ENCODE measurements at places on chromosomes 1 and 21.

DNA sequence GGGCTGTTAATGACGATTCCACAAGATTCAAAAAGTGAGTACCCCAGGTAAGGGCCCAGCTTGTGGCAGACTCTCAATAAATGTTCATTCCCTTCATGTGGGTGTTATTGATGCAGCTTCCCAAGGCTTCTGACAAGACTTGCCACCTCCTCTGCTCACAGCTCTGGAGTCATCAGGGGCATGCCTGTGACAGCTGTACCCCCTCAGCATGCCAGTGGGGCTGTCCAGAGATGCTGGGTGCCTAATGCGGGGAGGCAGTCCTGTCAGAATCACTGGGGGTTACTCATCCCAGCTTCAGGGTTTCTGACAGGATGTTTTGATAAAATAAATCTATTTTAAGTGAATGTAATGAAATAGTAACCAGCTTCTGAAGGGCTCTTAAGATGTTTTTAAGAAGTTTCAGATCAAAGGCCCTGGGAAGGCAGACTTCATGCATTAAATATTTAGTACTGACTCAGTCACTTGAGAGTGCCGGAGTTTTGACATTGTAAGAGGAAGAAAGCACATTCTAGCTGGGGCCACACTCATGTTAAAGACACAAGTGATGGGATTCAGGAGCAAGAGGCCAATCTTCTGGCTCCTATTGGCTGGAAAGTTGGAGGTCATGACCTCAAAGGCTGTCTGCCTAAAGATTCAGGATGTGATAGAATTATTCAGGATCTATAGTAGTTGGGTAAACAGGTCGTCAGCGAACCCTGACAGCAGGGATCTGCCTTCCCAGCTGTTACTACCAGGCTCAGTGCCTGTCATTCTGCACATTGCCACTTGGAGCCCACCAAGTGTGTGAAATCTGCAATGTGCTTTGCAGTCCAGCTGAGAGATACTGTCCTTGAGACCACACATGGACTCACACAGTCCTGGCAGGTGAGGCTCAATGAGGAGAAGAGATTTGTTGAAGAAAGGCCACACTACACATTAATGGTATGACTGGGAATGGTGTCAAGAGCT is 239.6 kb upstream of the BEND5 start:
- ATAC-seq, result no peak

GRCh38 chr1:201480231-201481003 is 11.4 kb upstream of the PHLDA3 start:
- ATAC-seq, result peak; percentile 83

- ATAC-seq, result no peak
Measured at GRCh38 chr1:29330089-29330488, 93.8 kb downstream of the PTPRU start.

GRCh38 chr1:1997576-1997975 is 6.0 kb downstream of the CFAP74 start:
- ATAC-seq, result no peak

DNA sequence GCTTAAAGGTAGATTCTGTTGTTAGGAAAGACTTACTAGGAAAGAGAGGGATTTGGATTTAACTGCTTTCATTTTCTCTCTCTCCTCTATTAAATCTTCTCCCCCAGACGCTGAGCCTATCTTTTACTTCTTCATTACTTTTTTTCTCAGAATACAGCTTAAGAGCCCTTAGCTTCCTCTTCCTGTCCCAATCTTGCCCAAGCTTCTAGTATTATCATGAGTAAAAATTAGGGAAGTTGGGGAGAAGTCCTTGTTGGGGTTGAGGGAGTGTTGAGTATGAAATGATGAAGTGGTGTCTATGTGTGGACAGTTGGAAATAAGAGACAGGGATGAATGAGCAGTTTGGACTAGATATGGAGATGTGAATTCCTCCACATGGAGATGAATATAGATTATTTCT is 35.0 kb downstream of the ACP6 start:
- ATAC-seq, result no peak

DNA sequence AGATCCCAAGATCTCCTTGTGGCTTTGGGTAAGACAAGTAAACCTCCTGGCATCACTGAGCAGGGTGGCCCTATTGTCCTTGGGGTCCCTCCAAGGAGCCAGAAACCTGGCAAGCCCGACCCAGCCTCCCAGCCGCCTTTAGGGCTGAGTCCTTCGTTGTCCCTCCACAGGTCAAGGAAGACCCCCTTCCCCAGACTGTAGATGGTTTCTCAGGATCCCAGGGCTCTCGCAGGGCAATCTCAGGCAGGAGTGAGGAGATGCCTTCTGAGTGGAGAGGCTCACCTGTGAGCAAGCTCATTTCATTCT is 71.6 kb upstream of the CSF3R start:
- ATAC-seq, result no peak

GRCh38 chr1:163877016-163877415 is 555.3 kb downstream of the NUF2 start:
- ATAC-seq, result no peak

DNA sequence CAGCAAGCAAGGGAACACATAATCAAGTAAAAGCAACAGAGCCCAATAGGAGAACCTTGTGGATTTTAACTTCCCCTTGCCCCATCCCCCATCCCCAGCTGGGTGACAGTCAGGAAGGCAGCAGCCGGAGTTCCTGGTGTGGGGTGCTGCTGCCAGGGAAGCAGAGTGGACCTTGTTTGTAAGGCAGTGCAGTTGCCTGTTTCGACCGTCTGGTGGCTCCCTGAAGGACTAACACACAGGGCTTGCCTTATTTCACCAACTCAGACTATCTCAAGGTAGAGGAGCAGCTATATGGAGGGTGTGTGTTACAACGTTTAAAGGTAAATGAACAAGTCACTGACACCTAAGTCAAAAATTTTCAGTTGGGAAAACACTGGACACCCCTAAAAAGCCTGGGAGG is 6.6 kb downstream of the KRTAP10-8 start:
- no peak for ATAC-seq

DNA sequence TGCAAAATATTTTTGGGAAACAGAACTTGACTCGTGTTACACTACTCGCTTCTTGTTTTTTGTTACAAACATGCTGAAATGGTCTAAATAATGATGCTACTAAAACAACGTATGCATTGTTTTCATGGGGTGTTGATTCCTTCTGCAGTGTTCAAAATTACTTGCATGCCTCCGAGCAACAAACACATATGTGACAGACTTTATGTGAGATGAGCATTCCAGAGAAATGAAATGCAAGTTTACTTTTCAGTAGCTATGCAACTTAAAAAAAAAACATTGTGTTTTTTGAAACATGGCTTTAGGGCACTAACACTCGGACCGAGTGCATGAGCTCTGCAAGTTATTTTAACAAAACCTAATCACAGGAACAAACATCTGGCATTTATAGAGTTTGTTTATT is 84.8 kb downstream of the CAMTA1 start:
- no peak for ATAC-seq

GRCh38 chr1:42165511-42166210 is 1.1 kb upstream of the GUCA2A start:
- ATAC-seq, result peak; percentile 86

DNA sequence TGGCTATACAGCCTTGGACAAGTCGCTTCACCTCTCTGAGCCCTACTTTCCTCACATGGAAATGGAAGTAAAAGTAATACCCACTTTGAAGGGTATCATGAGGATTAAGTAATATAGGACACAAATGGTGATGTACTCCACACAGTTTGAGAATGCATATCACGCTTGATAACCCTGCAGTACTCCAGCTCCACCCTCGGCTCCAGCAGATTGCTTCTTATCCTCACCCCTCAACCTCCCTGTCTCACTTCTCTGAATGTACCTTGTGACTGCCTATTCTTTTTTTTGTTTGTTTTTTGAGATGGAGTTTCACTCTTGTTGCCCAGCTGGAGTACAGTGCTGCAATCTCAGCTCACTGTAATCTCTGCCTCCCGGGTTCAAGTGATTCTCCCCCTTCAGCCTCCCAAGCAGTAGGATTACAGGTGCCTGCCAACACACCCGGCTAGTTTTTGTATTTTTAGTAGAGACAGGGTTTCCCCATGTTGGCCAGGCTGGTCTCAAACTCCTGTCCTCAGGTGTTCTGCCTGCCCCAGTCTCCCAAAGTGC is 55.5 kb downstream of the LDLRAD2 start:
- no peak for ATAC-seq

GRCh38 chr1:97560714-97561113 is 360.1 kb downstream of the DPYD start:
- no peak for ATAC-seq

GRCh38 chr1:17765444-17766411 is 10.6 kb downstream of the ACTL8 start:
- peak; percentile 63 for ATAC-seq

GRCh38 chr1:36752431-36752830 is 269.7 kb upstream of the CSF3R start:
- ATAC-seq, result no peak

GRCh38 chr1:53285969-53286760 is 41.7 kb downstream of the LRP8 start:
- ATAC-seq, result no peak

DNA sequence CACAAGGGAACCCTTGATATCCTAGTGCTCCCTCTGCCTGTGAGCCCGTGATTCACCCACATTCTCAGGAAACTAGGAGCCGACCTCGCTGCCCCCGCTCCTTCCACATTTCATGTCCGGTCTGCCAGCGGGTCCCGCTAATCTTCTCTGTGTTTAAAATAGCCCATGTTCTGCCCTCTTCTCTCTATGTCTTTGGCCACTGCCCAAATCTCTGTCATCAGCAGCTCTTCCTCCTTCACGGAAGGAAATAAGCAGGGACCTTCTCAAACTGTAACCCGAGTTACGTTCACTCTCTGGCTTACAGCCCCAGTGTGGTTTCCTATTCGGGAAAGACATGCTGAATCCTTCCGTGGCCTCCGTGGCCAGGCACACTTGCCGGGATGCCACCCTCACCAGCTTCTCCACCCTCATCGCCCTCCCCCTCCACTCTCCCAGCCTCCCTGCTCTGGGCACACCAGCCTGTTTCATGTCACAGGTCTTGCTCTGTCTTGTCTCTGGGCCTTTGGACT is 21.1 kb upstream of the UBXN10 start:
- ATAC-seq, result no peak

DNA sequence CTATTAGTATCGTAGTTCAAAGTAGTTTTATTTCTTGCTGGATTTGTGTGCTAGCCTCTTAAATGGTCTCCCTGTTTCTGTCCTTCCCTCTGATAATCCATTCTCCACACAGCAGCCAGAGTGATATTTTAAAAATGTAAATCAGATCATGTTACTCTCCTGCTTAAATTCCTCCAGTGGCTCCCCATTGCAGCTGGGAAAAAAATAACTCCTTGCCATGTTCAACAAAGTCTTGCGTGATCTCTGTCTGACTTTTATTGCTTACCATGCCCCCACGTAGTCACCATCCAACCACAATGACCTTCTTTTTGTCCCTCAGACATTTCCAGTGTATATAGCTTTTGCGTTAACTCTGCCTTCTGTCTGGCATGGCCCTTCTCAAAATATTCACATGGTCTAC is 178.8 kb downstream of the FGGY start:
- ATAC-seq, result no peak

GRCh38 chr1:43267291-43267805 is 2.4 kb upstream of the TMEM125 start:
- no peak for ATAC-seq

- peak; percentile 41 for ATAC-seq
Measured at GRCh38 chr1:32151319-32151787, 28.1 kb upstream of the TXLNA start.

GRCh38 chr1:97108179-97108578 is 386.6 kb downstream of the PTBP2 start:
- ATAC-seq, result no peak

GRCh38 chr1:232432313-232432712 is 197.6 kb downstream of the SIPA1L2 start:
- no peak for ATAC-seq

DNA sequence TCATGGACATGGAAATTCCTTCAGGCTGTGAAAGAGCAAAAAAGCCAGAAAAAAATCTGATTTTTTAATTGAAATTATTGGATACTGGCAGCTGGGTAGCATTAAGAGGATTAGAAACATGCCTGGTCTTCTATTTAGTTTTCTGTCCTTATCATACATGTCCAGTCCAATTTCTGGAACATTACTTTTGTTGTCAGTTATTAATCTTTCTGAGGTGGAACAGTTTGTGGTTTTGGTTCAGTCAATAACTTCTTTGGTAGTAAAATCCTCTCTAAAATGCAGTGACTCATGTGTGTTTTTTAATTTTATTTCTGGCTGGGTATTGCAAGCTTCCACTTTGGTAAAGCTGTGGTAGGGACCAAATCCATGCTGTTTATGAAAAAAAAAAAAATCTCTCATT is 687.0 kb upstream of the ADGRL2 start:
- no peak for ATAC-seq

GRCh38 chr1:116243333-116244054 is 129.6 kb upstream of the ATP1A1 start:
- peak; percentile 19 for ATAC-seq

DNA sequence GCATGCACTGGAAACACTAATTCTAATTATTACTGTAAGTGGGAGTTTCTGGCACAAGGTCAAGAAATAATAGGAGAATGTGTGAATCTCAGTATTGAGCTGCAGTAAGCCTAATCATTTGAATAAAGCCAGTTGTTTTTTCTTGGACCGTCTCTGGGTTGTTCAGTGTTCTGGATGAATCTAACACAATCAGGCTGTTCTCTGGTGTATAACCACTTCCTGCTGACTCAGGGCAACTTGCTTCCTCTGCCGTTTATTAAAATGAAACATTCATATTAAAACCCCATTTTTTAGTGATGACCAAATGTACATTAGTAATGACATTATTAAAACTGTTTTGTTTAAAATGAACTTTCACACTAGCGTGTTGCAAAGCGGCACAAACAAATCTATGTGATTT is 273.1 kb upstream of the SNX7 start:
- ATAC-seq, result peak; percentile 35

GRCh38 chr1:204725821-204726448 is 40.4 kb upstream of the LRRN2 start:
- peak; percentile 22 for ATAC-seq

- no peak for ATAC-seq
Measured at GRCh38 chr1:151981178-151981525, 12.5 kb downstream of the S100A10 start.

- no peak for ATAC-seq
Measured at GRCh38 chr1:150176593-150176992, 26.9 kb downstream of the PLEKHO1 start.

GRCh38 chr1:228871314-228872061 is 136.2 kb downstream of the RHOU start:
- no peak for ATAC-seq

GRCh38 chr1:12057382-12057781 is 5.7 kb upstream of the TNFRSF8 start:
- ATAC-seq, result peak; percentile 16

GRCh38 chr1:223711173-223711572 is 1.2 kb upstream of the CAPN2 start:
- ATAC-seq, result no peak

Data from esophagus mucosa (tissue), 1 donor.